ENCODE measurements at places on chromosomes 4 and X.

GRCh38 chrX:140503714-140504351 is 1.0 kb downstream of the SOX3 start:
- no peak for DNase-seq

GRCh38 chrX:46311581-46312120 is 233.6 kb downstream of the ZNF674 start:
- no peak for DNase-seq

- no peak for DNase-seq
These were observed 288.5 kb downstream of the USP46 start for GRCh38 chr4:52370576-52370975.

- DNase-seq = no peak
These were observed 5.5 kb upstream of the MXD4 start for GRCh38 chr4:2267320-2267811.

- DNase-seq = no peak
These were observed 628.8 kb downstream of the SPRY1 start for GRCh38 chr4:124025428-124025827.

- DNase-seq = no peak
These were observed 4.6 kb downstream of the GAB1 start for GRCh38 chr4:143341186-143341755.

DNA sequence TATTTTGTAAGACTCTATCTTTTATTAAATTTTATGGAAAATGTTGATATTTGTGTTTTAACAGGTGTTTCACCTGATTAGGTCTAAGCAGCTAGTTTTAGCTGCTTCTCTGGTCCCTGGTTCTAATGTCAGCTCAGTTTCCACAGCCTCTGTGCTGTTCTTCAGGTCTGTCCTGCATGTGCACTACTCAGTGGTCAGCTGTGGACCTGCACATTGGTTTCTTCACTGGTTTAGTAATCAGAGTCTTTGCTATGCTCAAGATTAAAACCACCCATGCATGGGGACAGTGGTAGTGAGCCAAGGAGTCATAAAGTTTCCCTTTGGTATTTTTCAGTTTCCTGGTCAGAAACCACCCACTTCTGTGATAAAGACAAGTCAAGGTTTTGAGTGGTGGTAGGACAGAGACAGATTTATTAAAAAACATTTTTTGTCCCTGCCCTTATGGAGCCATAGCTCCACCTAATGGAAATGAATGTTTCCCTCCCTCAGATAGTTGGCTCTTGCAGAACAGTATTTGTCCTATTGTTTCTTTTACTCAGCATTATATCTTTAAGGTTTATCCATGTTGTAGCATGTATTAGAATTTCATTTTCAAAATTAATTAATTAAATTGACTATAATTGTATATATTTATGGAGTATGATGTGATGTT is 36.8 kb upstream of the VBP1 start:
- no peak for DNase-seq

DNA sequence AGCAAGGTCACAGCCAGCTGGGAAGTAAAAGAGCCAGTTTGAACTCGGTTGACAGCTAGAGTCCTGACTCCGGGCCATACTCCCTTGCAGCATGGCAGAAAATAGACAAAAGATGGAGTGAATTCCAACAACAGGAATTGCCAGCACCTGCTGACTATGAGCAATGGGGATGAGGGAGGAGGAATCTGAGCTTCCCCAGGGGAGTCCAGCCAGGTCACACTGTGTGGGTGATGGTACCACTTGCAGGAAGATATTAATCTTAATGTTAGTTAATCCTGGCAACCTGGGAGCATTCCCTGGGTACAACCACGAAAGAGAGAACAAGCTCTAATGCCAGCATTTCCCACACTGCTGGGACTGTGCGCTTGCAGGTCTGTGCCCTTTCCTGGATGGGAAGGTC is 48.1 kb upstream of the S100G start:
- DNase-seq = no peak

- no peak for DNase-seq
These were observed 158.4 kb downstream of the CHIC2 start for GRCh38 chr4:53905941-53906377.

- DNase-seq = no peak
These were observed 136.9 kb upstream of the VCX start for GRCh38 chrX:7706032-7706431.

DNA sequence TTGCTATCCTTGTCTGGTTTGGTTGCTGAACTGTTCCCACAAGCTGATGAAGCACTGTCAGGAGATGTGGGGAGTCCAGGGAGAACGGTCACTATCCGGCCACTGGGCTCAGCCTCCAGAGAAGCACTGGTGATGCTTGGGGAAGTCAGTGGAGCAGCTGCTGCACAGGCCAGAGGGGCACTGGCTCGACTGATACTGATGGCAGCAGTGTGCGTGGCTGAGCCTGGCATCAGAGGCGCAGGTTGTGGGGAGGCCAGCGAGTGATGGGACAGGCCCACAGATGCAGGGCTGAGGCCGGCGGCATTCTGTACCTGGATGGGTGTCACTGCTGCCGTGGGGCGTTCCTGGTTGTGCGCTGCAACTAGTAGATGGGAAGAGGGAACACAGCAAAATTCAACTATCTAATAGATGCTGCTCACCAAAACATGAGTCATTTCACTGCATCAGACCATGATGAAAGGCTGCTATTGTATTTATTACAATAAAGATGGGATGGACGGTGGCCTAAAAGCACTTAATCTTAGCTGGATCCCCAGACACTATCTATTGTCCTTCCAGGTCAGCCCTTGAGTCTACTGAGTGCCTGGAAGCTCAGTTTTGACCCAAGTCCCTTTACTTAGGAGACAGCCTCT is 106.3 kb upstream of the CBR4 start:
- DNase-seq = no peak

DNA sequence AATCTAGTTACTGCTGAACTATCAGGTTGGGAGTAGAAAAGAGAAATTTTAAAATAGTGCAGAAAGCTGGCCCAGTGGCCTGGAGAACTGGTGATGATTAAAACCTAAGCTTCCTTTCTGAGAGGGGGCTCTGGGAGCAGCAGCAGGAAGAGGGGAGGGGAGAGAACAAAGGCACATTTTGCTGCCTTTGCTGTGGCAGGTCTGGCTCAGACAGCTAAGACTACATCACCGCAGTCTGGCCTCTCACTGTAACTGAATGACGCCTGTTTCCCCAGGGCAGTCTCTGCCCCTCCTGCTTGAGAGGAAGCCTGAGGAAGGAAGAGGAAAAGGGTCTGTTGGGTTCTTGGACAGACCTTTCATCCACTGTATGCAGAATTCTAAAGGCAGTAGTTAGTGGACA is 148.5 kb downstream of the FRAS1 start:
- DNase-seq = no peak

GRCh38 chr4:24607334-24607733 is 23.0 kb upstream of the DHX15 start:
- no peak for DNase-seq

DNA sequence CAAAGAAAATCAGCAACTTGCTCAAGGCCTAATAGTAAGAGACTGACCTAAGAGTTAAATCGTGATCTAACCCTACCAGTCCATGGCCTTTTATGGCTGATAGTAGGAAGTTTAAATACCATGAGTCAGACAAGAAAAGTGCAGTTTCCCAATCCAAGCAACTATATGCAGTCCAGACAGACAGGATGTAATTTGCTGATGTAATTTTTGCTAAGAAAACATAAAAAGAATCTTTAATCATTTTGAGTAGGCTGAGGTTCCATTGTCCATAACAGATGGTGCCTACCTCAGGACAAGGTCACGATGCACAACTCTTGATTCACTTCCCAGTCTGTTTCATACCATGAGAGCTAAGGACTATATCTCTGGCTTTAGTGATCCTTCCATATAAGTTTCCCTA is 317.5 kb upstream of the GRIA3 start:
- DNase-seq = no peak

- DNase-seq = no peak
These were observed 9.5 kb upstream of the PDLIM5 start for GRCh38 chr4:94442251-94442650.

- DNase-seq = no peak
These were observed 28.5 kb upstream of the SMAD1 start for GRCh38 chr4:145453163-145453520.

DNA sequence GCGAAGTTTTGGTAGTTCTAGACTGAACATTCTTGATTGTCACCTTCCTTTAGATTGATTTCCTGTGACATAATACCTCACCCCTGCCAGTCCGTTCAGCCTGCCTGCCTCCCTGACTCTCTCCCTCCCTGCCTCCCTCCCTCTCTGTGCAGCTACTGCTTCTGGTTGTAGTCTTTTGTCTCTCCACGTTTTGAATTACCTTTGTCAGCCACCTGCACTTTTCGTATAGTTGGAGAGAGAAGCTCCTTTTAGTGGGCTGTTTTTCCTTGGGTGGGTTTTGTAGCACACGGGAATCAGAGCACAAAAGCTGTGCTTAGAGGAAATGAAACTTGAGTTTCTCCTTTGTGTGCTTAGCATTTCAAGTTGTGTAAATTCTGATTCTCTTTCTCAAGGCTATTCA is 32.6 kb upstream of the MSMO1 start:
- DNase-seq = no peak

DNA sequence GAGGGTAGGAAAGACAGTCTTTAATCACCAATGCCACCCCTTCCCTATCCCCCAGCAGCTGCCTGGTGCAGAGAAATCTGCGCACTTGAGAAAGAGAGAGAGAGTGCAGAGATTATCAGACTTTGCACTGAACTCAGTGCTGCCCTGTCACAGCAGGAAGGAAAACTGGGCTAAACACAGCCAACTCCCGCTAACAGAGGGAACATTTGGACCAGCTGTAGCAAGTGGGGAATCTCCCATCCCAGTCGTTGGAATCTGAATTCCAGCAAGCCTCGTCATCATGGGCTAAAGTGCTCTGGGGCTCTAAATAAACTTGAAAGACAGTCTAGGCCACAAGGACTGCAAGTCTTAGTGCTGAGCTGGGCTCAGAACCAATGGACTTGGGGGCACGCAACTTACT is 168.7 kb downstream of the DLG3 start:
- no peak for DNase-seq

DNA sequence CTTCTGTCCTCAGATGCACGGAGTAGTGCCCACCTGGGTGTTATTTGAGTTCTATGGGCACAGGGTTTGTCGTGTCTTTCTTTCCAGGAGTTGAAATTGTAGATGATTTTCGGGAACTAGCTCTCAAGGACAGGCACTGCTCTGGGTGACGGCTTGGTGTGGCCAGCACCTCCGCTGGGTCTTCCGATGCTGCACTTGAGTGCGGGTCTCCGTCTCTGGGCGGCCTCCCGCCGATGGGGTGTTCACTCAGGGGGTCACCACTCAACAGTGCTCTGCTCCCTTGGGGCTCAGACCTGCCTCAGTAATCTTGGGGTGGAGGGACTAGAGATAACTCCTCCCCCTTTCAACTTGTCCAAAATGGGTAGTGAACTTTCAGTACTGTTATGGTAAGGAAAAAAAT is 2.5 kb downstream of the ZFP92 start:
- DNase-seq = no peak

- DNase-seq = no peak
These were observed 6.4 kb downstream of the TRO start for GRCh38 chrX:54926978-54927377.
